Adrenal gland (tissue), 19 donors: ENCODE measurements at places on chromosomes 2 and 18.

- no peak for DNase-seq
These were observed 273.3 kb downstream of the TCF4 start for GRCh38 chr18:55314615-55315237.

DNA sequence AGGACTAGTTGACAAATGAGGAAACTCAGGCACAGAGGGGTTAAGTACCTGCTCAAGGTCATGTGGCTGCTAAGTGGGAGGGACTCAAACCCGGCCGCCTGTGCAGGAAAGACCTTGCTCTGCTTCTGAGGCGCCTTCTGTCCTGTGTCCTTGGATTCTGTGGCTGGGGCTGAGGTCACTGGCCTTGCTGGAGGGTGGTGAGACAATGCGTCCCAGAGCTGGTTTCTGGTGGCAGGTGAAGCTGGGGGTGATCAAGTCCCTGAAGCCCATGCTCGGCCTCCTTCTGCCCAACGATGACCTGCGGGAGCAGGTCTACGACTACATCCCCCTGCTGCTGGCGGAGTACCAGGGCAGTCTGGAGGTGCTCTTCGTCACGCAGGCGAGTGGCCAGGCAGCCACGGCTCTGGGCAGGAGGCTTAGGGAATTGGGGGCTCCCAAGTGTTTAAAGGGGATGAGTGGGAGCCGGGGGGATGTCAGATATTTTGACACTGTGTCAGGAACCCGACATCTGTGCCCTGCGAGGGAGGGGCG lies 16.1 kb downstream of the MROH2A start:
- peak; percentile 29 for DNase-seq

GRCh38 chr2:241978670-241979069 lies 109.1 kb downstream of the RTP5 start:
- no peak for DNase-seq

- no peak for DNase-seq
These were observed 115.5 kb downstream of the MGAT5 start for GRCh38 chr2:134369220-134369902.

DNA sequence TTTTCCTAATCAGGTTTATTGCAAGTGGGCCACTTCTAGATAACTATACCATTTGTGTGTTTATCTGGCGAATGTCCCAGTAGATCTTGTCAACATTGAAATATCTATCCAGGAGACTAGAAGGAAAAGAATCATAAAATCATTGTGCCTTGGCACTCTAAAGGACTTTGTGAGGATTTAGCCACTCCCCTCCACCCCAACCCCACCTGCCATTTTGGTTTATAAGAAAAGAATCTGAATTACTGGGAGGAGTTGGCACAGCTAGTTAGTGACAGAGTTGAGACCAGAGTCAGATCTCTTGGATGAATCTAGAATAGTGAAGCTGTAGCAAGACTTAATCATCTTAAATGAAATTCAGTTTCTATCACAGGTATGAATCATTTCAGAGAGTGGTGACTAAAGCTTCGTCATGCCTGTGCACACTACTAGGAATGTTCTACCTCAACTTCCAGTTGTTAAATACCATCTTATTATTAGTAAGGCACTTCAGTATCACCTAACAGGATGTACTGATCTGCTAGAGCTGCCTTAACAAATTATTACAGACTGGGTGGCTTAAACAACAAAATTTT lies 212.7 kb upstream of the SLC14A2 start:
- no peak for DNase-seq

- DNase-seq: no peak
These were observed 39.9 kb downstream of the ADD2 start for GRCh38 chr2:70728128-70728527.
